Eye (tissue), 1 donor: ENCODE measurements at places on chromosomes 2 and 18.

DNA sequence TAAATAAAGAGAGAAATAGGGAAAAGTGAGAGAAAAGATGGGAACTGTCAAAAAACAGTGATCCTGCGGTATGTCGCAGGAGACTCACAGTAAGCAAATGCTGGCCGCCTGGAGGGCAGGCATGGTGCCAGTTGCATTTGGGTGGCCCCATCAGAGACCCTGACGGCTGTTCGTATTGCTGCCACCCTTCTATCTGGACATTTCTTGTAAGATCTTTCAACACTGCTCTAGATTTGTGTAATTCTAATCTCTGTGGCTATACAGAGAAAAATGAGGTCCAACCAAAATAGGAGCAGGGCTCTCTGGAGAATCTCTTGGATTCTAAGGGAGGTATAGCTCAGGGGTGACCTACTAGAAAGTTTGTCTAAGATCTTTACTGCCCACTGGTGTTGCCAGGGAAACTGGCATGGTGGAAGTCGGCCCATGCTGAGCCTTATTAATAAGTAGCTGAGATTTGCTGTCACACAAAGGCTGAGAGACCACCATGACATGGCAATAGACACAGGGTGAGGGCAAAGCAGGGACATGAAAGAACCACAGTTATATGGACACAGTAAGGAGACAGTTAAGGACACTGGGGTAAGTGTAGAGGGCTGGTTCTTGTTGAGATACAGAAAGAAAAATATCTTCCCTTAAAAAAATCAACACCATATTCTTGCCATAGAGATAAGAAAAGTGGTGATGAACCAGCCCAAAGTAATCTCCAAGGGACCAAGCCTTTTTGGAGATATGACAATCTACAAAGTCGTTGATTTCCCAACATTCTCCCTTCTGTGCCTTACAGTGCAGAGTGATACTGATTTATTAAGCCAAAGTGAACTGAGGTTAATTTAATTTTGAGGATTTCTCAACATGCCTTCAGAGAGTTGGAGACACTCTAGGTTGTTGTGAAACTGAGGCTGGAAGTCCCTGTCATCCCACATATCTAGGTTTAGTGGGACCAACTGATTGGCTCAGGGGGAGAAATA lies 26.4 kb upstream of the FZD7 start:
- no peak for DNase-seq

DNA sequence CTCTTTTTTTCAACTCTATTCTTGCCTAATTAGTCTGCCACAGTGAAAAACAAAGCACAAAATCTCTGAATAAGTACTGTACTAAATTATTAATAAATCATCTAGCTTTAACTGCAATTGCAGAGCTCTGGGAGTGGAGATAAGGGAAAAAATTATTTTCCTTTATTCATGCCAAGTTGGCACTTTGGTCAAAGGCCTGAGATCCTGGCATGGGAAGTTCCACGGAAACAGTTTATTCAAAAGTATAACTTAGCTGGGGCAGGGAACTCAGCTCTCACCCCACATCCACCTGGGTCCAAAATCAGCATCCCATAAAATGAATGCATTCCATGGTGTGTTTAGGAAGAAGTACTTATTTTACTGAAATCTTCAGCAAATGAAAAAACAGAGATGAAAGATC lies 185.2 kb upstream of the APCDD1 start:
- DNase-seq, result no peak

- no peak for DNase-seq
These were observed 18.2 kb upstream of the DAW1 start for GRCh38 chr2:227853204-227853629.

GRCh38 chr18:55876254-55876653 lies 288.3 kb upstream of the TCF4 start:
- DNase-seq, result no peak

GRCh38 chr2:227461811-227462461 lies 10.0 kb upstream of the AGFG1 start:
- no peak for DNase-seq

- no peak for DNase-seq
These were observed 82.7 kb upstream of the SLC35G4 start for GRCh38 chr18:11526675-11527074.

GRCh38 chr18:65282096-65282495 lies 468.7 kb upstream of the CDH7 start:
- DNase-seq, result no peak

DNA sequence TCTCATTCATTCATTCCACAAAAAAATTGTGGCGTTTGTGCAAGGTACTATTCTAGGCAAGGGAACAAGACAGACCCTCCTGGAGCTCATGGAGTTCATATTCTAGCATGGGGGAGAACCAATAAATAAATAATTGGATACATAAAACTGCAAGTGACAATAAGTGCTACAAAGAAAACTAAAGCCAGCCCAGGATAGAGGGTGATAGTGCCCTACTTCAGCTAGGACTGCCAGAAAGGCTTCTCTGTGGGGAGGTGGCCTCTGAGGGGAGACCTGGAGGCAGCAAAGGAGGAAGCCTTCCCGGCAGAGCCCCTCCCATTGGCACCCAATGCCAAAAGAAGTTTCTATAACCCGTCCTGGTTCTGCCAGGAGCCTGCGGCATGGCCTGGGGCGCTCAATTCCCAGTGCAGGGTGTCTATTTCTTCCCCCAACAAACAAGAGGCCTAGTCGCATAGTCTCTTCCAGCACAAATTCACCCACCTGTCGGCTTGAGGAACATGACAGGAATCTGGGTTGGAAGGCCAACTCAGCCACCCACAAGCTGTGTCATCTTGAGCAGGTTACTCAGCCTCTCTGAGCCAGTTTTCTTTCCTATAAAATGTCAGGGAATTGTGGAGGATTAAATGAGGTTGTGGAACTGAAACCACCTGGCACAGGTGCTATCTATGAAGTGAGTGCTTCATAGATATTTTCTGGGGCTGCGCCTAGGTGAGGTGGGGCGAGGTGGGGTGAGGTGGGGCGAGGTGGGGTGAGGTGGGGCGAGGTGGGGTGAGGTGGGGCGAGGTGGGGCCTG lies 94.3 kb downstream of the ZFP36L2 start:
- no peak for DNase-seq

GRCh38 chr2:112625474-112626114 lies 20.1 kb upstream of the SLC20A1 start:
- DNase-seq, result no peak

DNA sequence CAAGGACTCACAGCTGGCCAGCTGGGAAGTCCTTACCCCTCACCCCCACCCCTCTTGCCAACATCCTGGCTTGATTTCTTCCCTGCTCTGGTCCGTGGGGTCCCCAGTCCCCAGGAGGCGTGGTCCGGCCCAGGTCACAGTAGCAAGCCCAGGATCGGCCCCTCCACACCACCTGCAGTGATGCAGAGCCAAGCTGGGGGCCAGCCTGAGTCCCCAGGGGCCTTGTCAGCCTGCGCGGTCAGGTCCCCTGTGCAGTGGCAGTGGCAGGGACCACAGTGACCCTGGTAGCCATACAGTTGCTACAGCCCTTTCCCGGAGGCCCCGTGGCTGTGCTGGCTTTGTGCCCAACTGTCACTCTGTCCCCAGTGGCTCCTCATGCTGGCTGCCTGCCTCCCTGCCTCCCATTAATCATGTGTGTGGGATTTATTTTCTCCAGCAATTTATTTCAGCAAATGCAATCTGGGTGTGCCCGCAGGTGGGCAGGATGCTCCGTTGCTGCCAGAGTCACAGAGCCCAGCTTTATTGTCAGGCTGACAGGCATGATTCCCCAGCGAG lies 8.8 kb upstream of the PRSS56 start:
- DNase-seq, result peak; percentile 46

GRCh38 chr2:38465789-38466127 lies 88.7 kb upstream of the ATL2 start:
- no peak for DNase-seq

- DNase-seq, result no peak
These were observed 20.8 kb downstream of the CCL20 start for GRCh38 chr2:227834423-227834822.

- DNase-seq, result peak; percentile 8
These were observed 10.9 kb downstream of the SERPINB12 start for GRCh38 chr18:63553081-63553480.

- no peak for DNase-seq
These were observed 20.1 kb downstream of the GPR35 start for GRCh38 chr2:240645346-240645745.

- DNase-seq, result no peak
These were observed 61.6 kb downstream of the RTN4 start for GRCh38 chr2:54988612-54989011.

DNA sequence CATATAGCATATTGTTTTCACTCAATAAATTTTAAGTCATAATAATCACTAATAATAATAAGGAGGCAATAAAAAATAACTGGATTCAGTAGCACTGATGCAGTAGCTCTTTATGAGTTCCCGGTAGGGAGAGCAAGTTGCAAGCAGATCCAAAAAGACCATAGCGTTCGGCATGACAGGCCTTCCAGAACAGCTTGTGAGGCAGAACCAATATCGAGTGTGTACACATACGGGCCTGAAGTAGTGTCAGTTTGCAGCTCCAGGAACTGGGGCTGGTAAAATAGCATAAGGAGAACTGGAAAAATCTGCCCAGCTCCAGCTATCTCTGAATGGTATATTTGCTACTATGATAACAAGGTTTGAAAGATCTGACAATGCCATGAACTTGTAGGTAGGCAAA lies 1607.8 kb upstream of the PIK3C3 start:
- no peak for DNase-seq

DNA sequence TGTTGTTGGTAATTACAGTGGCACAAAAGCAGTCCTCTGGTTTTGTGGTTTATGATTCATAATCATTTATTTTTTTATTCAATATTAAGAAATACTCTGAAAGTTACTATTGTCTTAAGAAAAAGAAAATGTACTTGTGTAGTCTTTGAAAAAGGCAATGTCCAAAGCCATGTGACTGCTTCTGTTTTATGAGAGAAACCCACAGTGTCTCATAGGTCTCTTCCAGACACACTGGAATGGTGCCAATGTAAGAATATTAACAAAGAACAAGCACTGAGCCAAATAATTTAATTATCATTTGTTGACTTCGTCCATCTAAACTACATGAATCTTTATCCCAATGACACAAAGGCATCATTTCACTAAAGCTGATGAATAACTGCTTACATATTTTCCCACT lies 62.5 kb downstream of the RPRM start:
- peak; percentile 20 for DNase-seq

DNA sequence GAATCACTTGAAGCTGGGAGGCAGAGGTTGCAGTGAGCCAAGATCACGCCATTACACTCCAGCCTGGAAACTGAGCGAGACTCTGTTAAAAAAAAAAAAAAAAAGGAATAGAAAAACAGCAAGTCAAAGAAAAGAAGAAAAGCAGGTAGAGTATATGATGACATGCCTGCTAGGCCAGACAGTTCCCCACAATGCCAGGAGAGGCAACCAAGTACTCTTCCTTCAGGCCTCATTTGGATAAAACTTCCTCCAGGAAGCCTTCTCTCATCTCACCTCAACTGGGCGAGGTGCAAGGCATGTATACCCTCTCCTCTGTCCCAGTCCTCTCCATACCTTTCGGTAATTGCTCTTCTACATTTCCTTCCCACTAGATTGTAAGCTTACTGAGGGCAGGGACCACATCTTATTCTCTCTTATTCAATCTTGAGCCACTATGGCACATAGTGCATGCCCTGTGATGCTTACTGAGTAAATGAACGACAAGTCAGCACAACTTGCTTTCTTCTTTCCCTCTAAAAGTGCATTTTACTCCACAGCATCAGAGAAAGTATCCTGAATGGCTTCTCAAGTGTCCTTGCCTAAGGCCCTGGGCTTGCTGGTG lies 10.1 kb upstream of the SPRED2 start:
- DNase-seq, result no peak

DNA sequence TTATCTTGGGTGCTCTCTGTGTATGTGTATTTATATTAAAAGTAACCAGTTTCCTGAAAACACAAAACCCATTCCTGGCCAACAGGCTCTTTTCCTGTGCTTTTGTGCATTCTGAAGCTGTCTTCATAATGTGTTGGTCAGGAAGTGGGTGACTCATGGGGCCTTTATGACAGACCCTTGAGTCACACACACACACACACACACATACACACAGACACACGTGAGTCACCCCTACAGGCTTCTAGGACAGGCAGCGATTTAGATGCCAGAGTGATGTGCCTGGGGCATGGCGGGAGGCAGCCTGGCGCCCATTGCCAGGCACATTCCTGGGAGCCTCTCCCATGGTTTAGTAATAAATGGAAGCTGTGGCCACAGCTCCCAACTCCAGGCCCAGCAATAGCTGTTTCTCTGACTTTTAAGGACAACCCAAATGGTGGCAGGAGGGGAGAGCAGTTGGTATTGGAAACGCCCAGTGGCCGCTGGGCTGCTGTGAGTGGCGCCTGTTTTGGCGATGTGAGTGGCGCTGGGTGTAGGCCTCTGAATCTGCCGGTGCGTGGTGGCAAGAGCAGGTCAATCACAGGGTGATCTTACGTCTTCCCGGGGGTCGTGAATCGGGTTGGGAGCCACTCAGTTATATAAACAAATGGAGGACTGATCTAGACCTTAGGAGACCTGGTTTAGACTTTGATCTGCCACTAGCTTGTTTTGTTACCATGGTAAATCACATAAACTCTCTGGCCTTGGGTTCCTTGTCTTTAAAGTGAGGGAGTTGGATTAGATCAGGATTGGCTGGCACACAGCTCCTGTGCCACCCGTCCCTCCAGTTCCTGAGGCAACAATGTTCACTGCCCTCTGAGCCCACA lies 150.7 kb upstream of the DLX2 start:
- peak; percentile 25 for DNase-seq

- no peak for DNase-seq
These were observed 20.1 kb downstream of the TPGS2 start for GRCh38 chr18:36808681-36809080.

DNA sequence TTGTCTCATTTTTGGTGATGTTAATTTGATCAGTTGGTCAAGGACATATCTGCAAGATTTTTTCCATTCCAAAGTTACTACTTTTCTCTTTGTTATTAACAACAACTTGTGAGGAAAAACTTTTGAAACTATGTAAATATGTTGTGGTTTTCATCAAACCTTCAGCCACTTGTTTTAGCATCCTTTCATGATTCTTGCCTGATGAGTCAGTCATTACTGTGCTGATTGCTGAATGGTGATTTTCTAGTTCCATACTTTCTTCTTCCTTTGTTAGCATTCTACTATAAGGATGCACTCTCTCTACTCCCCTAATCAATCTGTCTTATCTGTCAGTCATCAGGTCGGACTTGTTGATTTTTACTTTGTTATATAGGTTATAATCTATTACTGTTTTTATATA lies 10.9 kb downstream of the TMEM87B start:
- DNase-seq, result no peak

- DNase-seq, result no peak
These were observed 22.6 kb upstream of the CYP1B1 start for GRCh38 chr2:38098421-38099098.

DNA sequence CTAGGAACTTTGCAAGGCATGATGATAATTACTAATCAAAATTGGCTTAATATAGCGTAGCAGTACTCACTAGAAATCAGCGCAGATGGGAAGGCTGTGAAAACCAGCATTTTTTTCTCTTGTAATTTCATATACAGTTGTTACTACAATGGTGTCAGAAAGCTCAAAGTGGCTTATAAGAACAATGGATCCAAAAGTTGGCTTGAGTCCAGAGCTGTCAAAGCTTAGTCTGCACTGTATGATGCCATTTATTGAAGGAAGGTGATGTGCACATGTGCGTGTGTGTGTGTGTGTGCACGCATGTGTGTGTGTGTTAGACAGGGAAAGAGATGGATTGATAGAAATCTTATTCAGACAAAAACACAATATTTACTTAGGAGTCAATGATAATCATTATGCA lies 341.3 kb downstream of the TGIF1 start:
- peak; percentile 50 for DNase-seq
